Skeletal muscle cell (primary cell): ENCODE measurements at places on chromosomes 5 and 9.

DNA sequence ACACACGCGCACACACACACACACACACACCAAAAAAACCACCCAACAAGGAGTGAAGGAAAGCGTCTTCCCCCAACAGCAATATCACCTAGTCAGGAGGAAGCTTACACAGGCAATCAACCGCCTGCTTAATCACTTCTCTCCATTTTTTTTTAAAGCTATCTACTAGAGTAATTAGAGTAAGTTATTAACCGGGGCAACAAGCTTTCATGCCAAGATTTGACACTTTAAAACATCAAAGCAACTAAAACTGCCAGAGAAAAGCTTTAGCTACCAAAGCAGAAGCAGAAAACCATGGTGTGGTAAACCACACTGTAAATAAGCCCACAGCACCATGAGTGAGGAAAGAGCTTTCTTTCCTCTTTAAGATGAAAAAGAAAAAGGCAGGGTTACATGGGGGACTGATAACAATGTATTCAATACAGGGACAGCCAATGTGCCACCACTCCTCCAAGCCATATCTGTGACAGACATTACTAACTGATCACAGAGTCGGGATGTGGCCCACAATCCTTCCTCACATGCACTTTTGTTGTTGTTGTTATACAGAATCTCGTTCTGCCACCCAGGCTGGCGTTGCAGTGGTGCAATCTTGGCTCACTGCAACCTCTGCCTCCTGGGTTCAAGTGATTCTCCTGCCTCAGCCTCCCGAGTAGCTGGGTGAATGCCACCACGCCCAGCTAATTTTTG lies 282.1 kb downstream of the CRB2 start:
- DNase-seq = no peak

GRCh38 chr5:21236971-21237427 lies 1249.0 kb upstream of the CDH18 start:
- DNase-seq = peak; percentile 4

DNA sequence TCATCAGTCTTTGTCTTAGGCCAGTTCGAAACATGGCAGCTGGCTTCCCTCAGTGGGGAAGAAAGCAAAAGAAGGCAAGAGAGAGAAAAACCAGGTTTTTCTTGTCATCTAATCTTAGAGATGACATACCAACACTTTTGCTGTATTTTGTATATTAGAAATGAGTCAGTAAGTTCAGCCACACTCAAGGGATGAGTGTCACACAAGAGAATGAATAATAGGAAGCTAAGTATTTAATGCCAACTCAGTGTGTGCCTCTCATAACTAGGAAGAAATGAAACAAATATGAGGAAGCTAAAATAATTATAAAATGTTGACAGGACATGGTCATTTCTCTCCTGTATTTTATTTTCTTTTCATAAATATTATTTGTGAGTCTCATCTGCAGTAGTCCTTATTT lies 65.3 kb downstream of the CDH12 start:
- no peak for DNase-seq

DNA sequence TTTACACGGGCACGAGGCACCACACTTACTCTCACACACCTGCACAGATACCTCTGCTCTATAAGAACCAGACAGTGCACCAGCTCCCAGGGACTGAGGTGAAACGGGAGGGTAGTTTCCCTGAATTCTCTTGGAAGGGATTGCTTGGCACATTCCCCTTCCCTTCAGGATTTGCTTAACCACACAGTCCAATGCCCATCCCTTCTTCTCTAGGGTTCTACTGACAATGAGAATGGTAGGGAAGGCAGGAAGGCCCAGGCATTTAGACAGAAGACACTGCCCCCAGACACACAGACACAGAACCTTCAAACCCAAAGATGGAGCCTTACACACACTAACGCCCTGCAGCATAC lies 704 bp upstream of the LHX6 start:
- no peak for DNase-seq

- DNase-seq = peak; percentile 35
Observed at GRCh38 chr5:142280066-142281007, 44.5 kb downstream of the SPRY4 start.

DNA sequence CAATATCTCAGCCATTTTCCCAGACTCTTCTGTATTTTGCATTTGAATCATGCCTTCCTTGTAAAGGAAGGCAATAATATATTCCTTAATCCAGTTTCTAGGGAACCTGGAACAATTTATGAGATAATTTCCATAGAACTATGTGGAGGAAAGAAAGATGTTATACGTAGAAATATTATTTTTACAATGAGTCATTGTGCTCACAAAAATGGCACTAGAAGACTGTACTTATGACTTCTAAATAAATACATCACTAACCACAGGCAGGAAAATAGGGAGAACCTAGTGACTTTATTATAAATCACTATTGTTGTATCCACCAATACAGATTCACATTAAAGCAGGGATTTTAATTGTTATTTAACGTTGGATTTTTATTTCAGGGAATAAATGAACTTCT lies 87.6 kb downstream of the FBXO38 start:
- no peak for DNase-seq
